ENCODE measurements at places on chromosomes 1 and 21.

GRCh38 chr1:62240651-62241370 is 46.2 kb downstream of the L1TD1 start:
- peak; percentile 38 for DNase-seq

- no peak for DNase-seq
Observed at GRCh38 chr1:173193639-173194038, 13.5 kb downstream of the TNFSF4 start.

GRCh38 chr1:208757846-208758245 is 513.7 kb upstream of the PLXNA2 start:
- no peak for DNase-seq

- DNase-seq = no peak
Observed at GRCh38 chr1:220184506-220184905, 87.7 kb downstream of the RAB3GAP2 start.

DNA sequence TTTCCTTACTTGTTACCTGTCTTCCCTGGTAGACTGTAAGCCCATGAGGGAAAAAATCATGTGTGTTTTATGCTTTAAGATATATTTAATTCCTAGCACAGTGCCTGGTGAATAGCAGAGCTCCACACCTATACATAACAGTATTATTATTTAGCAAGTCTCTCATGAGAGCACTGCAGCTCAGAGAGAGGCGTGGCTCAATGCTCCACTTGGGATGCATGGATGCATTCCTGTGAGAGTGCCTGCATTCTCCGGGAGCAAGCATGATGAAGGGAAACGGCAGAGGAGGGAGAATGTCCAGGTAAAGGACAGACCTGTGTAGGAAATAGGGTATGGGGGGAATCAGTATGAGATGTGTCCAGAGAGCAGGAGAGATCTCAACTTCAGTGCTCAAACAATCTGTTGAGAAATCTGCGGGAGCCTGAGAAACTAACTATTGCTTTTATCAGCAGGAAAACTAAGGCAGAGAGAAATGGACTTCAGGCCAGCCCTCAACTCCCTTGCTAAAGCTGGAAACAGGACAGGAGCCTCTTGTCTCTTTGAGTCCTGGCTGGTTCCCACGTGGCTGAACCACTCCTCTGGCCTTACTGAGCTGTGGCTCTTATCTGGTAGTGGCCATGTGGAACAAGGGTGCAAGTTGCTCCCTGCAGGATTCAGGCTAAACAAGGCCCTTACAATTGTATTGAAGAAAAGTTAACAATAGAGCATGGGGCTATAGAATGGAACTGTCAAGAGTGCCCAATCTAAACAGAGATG is 113.1 kb downstream of the KCNN3 start:
- DNase-seq = no peak

- no peak for DNase-seq
Observed at GRCh38 chr1:18144916-18145647, 37.5 kb downstream of the IGSF21 start.

GRCh38 chr1:33275195-33275594 is 18.9 kb downstream of the ZNF362 start:
- no peak for DNase-seq

GRCh38 chr1:22567994-22568393 is 4.7 kb downstream of the EPHA8 start:
- no peak for DNase-seq

DNA sequence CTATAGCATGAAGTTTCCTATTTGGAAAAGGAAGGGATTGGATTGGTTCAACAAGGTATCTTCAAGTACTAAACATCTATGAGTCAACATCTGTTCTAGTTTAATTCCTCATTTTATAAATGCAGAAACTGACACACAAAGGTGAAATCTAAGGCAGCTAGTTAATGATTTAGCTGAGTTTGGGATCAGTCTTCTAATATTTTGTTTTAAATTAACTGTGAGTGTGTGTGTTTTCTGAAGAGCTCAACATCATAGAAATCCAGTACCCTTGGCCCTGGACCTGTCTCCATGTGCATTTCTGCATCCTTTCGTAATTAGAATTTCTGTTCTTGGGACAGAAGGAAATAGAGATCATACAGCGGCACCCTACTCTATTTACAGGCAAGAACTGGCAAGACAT is 105.9 kb downstream of the RGS2 start:
- DNase-seq = no peak

- DNase-seq = no peak
Observed at GRCh38 chr1:46244656-46245371, 2.7 kb upstream of the RAD54L start.

- no peak for DNase-seq
Observed at GRCh38 chr1:114482585-114482984, 28.4 kb downstream of the TRIM33 start.

- DNase-seq = no peak
Observed at GRCh38 chr1:185938396-185938795, 204.2 kb downstream of the HMCN1 start.

DNA sequence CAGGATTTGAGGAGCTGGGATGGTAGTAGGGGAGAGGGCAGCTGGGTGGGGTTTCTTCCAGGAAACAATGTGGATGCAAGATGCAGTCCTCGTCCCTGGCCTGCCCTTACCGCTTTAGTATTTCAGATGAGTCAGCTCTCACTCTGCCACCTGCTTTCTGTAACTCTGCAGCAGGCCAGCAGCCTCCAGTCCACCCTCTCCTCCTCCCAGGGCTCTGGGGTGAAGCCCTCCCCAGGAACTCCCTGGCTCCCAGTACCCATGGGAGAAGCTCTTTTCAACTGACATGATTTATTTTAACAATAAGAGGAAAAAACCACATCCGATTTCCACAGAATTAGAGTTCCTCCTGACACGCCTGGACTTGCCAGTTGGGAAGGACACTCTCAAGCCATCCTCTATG is 39.0 kb upstream of the IL20 start:
- no peak for DNase-seq

DNA sequence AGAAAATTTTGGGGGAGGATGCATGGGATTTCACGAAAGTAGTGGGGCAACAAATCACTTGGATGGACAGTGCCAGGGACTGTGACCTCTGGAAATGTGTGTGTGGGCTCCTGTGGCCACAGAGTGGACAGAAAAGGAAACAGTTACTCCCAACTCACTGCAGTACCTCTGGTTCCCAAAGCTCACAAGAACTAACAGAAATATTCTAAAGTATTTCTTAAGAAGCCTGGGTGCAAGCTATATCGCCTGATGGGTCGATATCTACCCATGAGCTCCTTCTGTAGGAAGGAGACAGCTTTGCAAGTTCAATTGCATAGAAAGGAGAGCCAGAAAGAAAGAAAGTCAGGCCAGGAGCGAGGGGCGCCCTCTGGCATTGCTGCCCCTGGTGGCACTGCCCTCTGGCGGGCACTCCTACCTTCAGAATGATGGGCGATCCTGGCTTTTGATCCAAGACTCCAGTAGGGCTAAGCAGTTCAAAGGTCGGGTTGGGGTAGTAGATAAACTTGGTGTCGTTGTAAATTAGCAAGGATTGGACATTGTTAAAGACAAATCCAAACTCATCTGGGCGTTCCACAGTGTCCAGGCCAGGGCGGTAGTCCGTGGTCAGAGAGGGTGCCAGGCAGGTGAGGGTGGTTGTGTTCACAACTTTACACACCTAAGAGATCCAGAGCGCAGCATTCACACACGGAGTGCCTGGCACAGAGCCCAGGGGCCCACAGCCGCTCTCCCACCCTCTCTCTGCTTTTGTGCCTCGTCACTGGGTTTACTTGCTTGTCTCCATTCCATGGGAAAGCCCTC is 134.7 kb upstream of the CD34 start:
- DNase-seq = no peak

DNA sequence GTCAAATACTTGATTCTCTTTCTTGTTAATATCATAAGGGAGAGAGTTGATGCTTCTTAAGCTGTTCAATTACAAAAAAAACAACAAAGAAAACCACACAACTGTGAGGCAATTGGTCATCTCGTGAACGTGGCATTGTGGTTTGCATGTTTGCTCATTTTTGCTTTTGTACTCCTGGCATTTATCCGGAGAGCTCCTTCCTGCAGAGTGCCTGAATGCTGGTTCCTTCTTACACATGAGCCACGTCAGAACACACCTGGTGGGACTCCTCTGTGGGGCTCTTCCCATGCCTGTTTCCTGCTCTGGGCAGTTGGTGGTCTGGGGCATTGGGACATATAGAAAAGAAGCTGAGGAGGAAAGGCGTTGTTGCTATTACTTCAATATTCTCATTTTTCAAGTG is 25.7 kb downstream of the KCNK1 start:
- no peak for DNase-seq

- peak; percentile 52 for DNase-seq
Observed at GRCh38 chr1:43973981-43974442, 748 bp upstream of the ATP6V0B start.

Measured in SHP77 treated with DMSO at 0.1 percent for 48 hours (cell line).